ENCODE measurements at places on chromosomes 3 and 15.

DNA sequence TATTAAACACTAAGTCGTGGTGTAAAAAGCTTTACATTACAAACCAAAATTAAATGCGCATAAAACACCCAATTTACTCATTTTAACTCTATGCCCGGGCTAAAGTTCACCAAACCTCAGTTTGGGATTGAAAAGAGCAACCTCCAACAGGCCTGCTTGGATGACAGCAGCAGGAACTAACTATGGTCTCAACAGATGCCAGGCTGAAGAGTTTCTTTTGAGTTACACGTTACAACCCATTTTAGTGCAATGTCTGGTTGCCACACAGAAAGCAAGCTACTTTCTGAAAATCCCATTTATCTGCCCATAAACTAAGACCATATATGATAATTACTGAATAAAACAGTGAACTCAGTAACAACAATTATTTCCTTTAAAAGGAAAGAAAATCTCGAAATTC is 2.2 kb downstream of the SATB1 start:
- DNase-seq: no peak

GRCh38 chr3:45647148-45647619 is 42.0 kb upstream of the SACM1L start:
- DNase-seq: no peak

GRCh38 chr15:83565553-83566159 is 88.3 kb upstream of the ADAMTSL3 start:
- DNase-seq: no peak

GRCh38 chr3:13071695-13072094 is 1.5 kb downstream of the IQSEC1 start:
- DNase-seq: no peak

GRCh38 chr15:92402751-92403150 is 9.1 kb downstream of the ST8SIA2 start:
- no peak for DNase-seq

DNA sequence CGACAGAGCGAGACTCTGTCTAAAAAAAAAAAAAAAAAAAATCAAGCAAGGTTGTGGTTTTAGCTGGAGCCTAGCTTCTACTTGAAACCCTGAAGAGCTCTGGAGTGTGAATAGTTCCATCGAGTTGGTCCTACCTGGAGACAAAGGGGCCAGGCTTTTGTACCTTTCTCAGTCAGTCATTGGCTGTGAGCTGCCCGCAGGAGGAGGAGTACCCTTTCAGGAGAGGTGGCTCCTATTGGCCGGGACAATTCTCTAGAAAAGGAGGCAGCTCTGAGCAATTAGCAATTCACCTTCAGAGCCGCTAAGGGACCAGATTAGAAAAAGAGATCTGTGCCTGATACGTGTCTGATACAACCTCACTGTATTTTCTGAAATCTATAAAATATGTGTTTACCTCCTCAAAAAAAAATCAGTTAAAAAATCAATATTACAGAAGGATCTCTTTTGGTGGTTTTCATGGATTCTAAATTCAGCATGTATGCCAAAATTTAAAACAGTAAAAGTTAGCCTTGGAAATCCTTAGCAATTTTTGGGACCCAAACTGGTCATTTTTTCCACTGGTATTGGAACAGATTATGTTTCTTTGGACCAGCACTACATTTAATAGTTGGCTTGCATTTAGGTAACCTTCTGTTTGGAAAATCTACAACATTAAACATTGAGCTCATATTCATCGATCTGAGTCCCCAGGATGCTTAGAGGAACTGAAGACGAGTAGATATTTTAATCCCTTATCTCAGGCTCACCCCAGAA is 29.7 kb upstream of the PDCD6IP start:
- DNase-seq: no peak

DNA sequence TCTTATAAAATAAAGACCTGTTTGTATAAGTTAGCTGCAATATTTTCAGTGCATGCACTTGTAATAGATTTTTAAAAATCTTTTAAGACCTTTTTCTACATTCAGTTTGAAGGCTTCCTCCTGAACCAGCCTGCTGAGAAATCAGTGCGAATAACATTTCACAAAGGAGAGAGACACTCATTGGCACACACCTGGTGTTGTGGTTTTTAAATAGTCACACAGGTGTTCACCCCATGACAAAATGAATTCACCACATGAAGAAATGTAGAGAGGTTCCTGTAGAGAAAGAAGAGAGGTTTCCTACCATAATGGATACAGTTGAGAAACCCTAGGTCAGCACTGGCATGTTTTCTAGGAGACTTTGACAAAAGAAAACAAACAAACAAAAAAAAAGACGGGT is 237.3 kb downstream of the CNTN6 start:
- no peak for DNase-seq

All from stimulated activated CD8-positive, alpha-beta memory T cell treated with anti-CD3 and anti-CD28 coated beads, Interleukin-7, amount 100 ng/mL, for 1 hour (primary cell).